ENCODE measurements at places on chromosomes 5 and 9.

DNA sequence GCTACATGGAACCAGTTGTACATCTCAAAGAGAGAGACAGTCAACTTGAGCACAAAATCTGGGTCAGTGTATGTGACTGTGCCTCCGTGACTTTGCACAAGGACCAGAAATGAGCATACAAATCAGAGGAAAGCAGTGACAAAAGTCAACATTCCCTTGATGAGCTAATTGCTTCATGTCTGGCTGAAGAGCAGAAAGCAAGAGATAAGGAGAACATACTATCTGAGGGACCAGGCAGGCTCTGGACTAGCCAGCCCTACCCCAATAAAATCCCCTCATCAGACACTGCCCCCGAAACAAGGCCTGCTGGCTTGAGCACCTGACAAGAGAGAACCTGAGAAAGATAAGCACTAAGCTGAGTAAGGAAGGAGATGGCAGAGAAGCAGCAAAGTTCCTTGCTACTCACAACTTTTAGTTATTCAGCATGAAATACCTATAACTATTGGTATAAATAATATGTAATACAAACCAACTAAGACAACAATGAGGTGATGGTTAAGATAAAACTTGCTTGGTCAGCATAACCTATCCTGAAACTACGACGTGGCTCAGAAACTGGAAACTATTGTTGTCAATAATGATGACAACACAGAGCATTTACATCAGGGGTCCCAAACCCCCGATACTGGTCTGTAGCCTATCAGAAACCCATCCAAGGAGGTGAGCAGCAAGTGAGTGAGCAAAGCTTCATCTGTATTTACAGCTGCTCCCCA, 9.5 kb downstream of the SIL1 start:
- DNase-seq = no peak

DNA sequence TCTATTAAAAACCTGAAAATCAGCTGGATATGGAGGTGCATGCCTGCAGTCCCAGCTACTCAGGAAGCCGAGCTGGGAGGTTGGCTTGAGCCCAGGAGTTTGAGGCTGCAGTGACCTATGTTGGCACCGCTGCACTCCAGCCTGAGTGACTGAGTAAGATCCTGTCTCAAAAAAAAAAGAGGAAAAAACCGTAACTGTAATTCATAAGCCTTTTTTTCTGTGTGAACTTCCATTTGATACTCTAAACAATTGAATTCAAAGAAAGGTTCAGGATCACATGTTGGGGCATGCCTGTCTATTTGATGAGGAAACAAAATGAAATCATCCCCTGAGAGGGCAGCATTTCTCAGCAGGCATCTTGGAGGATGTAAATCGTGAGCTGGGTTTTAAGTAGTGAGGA, 38.8 kb downstream of the ITGA2 start:
- no peak for DNase-seq

DNA sequence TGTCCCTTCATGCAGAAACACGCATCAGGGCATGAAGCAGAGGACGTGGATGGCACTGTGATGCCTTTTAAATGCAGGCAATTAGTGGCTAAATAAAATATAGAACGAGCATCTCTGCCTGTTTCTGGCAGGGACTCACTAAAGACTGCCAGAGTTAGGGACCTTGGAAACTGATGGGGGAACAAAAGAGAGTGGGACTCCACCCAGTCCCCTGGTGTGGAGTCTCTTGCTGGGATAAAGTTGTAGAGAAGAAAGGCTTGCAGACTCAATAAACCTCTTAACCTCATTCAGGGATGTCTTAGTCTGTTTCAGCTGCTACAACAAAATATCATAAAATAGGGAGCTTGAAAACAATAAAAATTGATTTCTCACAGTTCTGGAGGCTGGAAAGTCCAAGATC, 87.6 kb upstream of the ARAP3 start:
- no peak for DNase-seq

DNA sequence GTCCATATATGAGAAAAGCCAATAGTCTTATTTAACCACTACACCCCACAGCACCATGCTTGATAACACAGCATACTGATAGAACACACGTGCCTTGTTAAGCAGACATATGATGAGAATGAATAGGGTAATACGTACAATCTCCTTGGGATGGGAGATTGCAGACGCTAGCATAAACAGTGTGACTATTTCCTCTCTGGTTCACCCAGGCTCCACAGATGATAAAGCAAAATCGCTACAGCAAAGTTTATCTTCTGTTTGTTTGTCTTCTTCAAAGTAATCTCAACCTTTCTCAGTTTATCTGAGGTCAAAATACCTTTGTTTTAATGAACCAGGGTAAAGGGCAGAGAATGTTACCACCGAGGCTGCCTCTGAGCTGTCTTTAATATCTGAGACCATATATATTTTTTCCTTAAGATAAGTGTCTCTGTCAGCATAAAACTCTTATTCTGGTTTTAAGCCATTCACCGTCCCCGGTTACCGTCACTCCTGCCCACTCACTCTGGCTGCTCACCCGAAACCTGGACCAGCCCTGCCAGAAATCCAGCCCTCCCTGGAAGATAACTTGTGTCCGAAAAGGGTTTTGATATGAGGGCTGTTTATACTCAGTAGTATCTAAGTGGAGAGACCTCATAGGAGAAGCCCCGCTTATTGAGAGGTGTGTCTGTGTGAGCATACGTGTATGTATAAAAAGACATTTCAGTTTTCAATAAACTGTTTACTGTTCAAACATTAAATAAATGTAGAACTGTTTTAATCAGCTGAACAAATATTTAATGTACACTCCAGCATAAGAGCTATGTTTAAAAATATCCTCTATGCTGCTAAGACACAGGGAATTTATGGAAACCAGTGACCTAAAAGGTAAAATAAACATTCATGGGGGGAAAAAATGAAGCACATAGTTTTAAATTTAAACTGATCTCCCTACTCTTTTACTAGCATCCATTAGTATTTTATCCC, 465.4 kb downstream of the RASEF start:
- no peak for DNase-seq

DNA sequence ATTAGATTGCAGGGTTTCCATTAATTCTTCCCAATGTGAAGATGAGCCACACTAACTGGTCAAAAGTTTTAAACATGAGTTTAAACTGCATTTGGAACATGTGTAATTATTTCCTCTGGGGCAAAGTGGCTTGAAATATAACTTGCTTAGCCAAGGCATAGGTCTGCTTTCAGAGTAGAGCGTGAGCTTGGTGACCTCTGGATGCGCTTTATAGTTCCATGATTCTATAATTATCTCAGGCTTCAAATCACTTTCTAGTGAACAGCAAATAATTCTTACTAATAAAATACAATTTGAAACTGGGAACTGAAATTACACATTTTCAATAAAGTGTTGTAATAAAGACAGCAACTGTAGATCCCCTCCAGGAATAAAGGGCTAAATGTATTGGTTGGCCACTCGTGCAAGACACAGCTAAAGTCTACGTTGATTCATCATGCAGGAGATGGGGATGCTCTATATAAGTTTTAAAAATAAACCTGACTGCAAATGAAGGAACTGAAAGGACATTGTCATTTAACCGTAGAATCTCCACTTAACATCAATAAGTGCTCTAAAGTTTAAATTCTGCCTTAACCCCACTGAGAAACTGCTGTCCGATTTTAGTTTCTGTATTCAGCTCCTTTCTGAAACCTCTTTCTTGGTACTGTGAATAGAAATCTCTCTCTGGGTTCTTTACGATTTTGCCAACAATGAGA, 460.0 kb downstream of the PSAT1 start:
- no peak for DNase-seq

DNA sequence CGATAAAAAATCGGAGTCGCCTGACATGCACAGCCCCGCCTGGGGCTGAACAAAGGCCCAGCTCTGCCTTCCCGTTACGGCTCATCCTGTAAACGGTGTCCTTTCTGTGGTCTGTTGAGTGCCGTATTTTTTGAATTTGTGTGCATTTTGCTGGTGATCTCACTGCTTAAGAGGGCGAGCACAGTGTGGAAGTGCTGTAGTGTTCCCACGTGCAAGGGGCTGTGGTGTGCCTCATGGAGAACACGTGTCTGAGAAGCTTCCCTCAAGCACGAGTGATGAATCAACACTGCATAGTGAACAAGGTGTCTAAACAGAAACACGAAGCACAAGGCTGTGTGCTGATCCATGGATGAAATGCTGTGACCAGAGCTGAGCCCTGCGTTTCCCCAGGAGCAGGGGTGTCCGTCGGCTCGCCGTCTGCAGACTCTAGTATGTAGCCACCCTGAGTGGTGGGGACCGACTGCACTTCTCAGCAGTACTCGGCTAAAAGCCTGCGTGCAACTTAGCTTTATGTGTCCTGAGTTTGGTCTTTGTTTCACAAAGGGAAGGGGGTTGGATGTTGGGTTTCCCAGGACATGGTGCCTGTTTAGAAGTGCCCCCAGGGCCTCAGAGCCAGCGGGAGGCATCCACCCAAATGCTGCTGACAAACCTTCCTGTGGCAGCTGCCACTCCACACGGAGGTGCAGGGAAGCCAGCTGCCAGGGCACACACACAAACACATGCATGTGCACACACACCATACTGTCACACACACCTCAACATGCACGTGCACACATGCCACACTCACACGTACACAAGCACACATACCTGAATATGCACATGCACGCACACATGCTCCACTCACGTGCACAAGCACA, 77.2 kb upstream of the IRX4 start:
- no peak for DNase-seq

DNA sequence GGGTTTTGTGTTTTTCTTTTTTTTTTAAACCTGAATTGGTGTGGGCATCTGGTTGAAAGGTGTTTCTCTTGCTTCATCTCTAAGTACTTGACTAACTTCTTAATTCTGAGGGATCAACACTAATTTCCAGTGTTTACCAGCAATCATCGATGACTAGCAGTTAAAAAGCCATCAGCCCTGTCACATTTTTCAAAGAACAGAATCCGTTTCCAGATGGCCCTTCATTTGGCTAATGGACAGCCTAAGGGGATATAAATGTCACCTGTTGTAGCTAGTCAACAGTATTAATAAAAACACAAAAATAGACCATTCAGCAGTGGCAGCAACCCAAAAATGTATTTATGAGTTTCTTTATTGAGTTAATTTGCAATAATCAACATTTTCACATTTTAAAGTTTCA, 1076.5 kb downstream of the MAT2B start:
- no peak for DNase-seq
